ENCODE measurements at places on chromosomes 7 and 10.

DNA sequence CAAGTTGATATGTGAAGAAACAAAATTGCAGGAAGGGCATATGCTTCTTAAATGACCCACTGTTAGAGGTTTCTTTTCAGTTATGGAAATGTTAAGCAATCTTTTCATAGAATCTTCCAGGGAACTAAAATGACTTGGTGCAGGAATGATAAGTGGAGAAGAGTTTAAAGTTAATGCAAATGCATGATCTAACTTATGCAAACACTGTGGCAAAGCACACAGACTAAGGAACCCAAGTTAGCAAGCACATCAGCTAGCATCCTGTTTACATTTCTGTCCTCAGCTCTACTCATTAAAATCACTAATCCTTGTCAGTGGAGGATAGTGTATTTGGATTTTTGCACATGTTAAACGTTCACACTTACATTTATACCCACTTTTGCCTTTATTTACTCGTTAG, 9.3 kb downstream of the CLCN1 start:
- no peak for DNase-seq

DNA sequence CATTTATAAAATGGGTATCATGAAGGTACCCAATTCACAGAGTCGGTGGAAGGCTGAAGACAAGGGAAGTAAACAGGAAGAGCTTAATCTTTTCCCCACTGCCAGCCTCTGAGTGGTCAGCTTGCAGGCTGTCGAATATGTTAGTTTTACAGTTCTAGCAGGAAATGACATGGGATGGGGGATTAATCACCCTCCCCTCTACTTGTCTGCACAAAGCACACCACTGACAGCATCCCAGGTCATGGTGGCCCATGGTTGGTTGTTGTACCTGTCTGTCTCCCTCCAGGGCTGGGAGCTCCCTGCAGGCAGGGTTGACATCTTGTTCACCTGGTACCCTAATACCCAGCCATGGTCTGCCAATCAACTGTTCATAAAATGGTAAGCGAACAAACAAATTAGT, 55.6 kb downstream of the GRB10 start:
- DNase-seq, result no peak

DNA sequence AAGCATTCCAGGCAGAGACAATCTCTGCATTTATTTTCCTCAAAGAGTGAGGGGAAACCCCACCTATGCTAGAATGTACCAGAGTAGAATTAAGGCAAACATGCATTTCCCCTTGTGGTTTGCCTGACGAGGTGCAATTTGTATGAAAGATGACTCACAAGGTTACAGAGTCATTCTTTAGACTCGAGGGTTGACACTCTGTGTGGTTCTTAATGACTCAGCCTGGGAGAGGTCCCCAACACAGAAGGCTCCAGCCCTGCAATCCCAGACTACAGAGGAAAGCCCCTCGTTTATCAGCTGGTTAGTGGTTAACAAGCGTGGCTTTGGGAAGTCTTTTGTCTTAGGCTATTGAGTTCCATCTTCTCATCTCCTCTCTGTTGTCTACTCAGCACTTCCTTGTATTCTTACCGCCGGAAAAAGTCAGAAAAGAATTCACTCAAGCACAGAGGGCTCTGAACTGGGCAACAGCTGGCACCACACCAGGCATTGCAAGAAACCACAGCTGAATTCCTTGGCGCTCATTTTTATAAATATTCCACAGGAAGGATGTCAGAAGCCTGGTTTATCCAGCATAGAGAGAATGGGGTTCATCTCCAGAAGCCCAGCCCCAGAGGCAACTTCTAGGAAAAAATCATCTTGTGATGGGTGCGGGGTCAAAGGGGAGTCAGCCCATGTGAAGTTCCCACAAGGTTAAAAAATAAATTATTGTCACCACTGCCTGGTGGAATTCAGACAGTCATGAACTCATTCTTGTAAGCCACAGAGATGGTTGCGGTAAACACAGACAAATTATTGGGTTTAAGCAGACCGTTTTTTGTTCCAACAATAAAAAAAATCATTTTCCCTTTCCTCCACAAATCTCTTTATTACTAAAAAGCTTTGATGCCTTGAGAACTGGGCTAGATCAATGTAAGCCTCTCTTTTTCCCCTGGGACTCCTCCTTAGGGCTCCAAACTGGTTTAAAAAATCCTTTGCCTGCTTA, 24.5 kb upstream of the SVIL start:
- no peak for DNase-seq

- no peak for DNase-seq
Observed at GRCh38 chr10:89808842-89809241, 107.5 kb downstream of the KIF20B start.

DNA sequence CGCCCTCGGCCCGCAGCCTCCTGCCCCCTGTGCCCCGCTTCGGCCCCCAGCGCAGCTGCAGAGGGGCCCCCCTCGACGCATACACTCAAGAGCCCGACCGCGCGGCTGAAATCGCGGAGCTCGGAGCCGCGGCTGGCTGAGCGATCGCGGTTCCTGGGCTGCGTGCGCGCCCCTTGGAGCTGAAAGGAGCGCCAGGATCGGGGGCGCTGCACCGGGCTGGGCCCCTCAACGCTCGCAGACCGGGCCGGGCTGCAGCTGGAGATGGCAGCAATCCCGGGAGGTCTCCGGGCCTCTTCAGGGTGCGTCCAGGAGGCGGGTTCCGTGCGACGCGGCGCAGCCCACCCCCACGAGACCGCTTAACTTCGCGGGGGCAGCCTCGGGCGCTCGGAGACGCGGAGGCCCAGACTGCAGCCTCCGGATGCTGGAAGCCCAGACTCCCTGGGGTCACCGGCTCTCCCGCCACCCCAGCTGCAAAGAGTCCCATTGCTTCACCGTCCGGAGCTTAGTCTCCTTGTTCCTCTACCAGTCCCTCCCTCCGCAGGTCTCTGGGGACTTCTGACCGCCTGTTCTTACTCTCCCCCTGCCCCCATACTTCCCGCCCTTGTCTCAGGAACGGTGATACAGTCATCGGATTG, 73.0 kb upstream of the LRRC4 start:
- DNase-seq, result no peak

GRCh38 chr10:62081341-62082270, 180.1 kb downstream of the ARID5B start:
- DNase-seq, result no peak

DNA sequence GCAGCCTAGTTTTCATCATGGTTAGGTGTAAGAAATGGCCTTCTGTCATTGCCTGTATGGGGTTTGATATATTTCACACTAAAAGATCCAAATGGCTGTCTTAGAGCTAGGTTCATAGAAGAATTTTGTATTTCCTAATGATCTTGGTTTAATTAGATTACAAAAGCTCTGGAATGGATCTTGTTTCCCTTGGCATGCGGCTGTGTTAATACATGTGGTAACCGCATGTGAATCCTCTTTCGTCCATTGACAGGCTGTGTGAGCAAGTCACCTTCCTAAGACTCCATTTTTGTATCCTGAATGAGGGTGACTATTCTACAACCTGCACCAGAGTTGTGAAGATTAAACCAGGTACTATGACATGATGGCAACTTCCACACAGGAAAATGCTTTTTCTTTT, 12.4 kb upstream of the FZD1 start:
- no peak for DNase-seq

- no peak for DNase-seq
Observed at GRCh38 chr10:59324597-59324996, 37.8 kb downstream of the FAM13C start.

DNA sequence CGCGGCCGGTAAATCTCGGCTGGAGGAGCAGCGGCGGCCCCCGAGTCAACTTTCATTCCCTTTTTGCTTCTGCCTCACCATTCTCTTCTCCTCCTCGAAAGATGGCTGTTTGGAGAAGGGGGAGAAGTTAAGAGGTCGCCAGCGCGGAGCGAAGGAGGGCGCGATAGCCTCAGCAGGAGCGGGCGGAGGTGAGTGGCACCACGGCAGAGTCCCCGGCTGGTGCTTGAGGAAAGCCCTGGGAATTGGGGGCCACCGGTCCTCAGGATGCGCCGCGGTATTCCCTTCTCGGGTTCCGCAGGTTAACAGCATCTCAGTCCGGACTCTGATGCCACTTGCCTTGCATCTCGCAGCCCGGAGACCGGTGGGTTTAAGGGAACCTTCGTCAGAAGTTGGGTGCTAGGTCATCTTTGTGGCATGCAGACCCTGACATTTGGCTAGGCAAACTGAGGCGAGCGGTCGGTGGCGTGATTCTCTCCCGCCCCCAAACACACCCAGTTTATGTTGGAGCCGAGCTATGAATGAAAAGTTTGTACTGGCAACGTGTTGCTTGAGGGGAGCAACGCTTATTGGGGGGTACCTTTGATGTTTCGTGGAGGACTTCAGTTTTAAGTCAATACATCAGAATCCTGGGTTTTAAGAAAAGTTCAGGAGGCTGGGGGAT, 59.5 kb upstream of the PRPS1L1 start:
- no peak for DNase-seq

DNA sequence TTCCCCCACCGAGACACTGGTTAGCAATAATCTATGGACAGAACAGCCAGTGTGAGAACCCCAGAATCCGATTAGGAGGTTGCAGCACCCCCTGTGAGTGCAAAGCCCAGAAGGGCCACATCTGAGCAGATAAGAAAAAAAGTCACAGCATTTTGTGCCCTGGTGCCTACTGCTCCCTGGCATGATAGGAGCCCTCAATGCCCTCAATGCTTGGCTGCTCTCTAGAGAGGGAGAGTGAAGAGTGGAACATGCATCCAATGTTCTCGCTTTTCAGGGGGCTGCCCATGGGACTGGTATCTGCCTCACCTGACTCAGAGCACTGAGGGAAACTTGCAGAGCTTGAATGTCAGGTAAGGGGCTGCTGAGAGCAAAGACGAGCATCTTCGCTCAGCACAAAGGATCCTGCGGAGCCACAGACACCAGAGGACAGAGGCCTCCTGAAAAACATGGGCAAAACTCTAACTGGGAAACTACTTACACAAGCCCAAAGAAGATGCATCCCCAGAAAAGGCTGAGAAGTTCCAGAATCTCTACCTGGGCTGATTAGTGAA, 98.0 kb upstream of the FAM20C start:
- no peak for DNase-seq

DNA sequence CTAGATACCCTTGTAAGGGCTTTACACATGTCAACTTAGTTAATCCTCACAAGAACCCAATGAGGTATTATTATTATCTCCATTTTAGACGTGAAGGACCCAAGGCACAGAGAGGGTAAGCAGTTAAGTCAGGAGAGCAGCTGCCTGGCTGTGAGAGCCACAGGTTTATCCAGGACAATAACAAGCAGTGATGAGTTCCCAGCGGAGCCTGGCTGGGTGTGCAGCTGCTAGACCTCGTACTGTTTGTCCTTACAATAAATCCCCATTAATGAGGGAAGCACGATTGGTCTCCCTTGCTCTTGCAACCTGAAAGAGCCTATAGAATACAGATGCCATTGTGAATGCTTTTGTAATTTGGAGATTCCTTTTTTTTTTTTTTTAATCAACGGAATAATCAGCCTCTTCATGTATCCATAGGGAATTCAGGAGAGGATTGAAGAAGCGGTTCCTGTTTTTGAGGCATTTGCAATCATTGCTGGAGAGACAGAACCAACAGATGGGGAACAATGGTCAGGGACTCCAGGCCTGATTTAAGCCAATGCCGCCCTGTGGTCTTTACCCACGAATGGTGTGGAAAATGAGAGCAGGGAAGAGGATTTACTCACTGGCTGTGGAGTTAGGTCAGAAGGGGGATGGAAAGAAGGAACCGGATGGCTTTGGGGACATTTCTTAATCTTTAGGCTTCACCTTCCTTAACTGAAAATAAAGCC, 12.3 kb upstream of the ASB4 start:
- DNase-seq, result peak; percentile 98

DNA sequence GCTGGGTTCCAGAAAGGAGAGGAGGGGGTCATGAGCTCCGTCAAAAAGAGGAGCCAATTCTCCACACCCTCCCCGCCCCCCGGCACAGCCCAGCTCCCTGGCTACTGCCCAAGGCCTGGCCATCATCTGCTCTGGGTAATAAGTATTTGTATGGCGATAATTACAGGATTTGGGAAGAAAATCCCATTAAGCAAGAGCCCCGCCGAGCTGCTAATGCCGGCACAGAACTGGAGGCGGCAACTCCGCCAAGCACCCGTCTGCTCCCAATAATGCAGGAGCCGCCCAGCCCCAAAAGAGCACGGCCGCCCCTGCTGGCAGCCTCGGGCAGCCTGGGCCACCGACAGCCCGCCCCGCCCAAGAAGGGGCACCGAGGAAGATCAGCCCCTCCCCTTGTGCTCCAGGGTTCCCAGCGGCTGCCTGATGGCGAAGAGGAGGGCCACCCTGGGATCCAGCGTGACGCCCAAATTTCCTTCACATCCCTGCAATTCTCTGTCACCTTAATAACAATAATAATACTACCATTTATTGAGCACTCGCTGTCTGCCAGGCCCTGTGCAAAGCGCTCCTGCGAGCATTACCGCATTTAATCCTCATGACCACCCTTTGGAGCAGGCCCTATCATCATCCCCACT, 5.9 kb downstream of the SLIT1 start:
- peak; percentile 71 for DNase-seq

GRCh38 chr7:158127241-158127640, 460.4 kb downstream of the PTPRN2 start:
- DNase-seq, result no peak

DNA sequence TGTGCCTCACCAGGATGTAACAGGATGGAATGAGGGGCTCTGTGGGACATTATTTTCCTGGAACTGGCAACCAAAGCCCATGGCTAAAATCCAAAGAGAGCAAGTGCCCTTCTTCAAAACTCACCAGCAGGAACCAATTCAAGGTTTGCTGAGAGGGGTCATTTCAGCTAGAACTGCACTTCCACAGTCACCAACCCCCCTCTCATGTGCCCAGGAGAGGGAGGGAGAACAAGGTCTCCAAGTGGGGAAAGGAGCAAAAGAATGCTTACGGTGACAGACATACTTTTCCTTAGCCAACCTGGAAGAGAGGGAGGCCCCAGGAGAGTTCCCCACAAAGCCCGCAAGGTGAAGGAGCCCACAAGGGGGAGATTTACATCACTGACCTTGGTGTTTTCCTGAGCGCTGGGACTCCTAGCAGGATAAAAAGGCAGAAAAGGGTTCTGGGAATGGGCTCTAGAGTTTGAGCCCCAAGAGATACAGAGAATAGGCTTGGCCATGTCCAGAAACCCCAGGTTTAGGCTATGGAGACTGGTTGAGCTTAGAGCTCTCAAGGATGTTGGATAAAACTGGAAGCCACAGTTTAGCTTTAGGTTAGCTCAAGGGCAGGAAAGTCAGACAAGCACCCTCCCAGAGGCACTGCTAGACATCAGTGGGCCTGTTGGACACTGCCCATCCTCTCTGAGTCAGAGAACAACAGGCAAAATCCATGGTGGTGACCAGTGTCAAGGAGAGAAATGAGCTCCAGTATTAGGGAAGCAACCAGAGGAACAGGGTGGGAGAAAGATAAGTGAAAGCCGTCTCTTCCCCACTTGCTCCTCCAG, 63.9 kb upstream of the GHITM start:
- DNase-seq, result no peak

GRCh38 chr7:94422827-94423460, 28.2 kb downstream of the COL1A2 start:
- DNase-seq, result peak; percentile 25

GRCh38 chr7:131336956-131337355, 9.3 kb downstream of the MKLN1 start:
- DNase-seq, result no peak

DNA sequence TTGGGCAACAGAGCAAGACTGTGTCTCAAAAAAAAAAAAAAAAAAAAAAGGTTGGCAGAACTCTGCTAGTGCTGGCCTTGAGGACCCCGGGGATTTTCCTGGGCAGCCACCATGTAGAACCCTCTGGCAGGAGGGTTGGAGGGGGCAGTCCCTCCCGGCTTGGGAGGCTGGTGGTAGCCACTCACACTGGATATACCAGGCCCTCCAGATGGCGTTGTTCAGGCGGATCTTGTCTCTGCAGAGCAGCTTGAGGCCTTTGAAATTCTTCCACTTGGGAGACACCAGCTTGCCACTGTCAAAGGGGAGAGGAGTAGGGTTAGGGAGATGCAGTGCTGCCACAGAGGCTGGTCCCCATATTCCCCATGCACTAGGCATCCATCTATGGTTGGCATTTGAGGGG, 8.4 kb downstream of the MLXIPL start:
- no peak for DNase-seq
